ENCODE measurements at places on chromosomes 16 and 17.

GRCh38 chr17:72935984-72936383 is 156.5 kb downstream of the SLC39A11 start:
- DNase-seq, result no peak

DNA sequence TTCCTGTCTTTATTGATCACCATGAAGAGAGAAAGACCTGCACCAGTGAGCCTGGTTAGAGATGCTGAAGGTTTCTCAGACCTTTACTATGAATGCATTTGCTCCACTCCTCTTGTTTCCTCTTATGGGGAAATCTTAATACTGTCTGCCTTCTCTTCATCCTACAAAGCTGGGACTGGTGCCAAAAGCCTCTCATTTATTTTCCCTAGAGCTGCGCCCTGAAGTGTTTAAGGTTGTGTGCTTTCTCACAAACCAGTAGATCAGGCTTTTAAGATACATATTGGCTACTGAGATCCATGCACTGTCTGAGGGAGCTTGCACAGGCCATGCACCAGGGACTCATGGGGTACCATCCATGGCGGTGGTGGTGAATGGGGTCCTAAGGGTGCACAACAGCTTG is 286.1 kb upstream of the PMFBP1 start:
- DNase-seq, result no peak

DNA sequence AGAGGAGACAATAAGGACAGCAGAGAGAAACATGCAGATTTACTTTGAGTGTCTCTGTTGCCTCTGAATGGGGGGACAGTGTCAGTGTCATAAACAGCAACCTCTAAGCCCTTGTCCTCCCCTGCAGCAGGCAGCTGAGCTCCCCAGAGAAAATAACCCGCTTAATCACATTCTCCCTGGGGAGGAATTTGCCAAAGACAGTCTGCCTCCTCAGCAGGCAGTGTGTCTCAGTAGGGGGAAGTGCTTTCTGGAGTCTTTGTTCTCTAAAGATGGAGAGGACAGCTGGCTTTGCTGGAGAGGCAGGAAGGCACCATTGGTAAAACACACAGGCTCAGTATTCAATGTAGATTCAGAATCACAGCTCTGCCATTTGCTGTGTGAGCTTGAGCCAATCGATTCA is 16.1 kb downstream of the TEKT5 start:
- DNase-seq, result no peak

- DNase-seq, result no peak
Measured at GRCh38 chr17:57730026-57730701, 14.9 kb downstream of the CCDC182 start.

DNA sequence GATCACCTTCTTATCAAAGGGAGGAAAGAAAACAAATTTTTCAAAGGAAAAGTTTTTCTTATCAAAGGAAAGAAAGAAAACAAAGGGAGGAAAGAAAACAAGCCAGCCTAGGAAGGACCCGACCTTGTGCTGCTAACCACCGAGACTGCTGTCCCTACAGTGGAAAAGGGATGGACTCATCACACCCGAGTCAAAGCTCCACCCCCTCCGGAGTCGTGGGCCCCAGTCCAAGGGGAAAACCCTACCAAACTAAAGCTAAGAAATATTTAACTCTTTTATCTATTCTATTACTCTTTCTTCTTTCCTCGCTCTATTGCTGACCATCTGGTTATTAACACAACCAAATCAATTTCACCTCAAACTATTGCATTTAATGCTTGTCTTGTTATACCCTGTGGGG is 6.1 kb upstream of the ENDOV start:
- peak; percentile 36 for DNase-seq

GRCh38 chr16:9415545-9415944 is 324.1 kb downstream of the HAPSTR1 start:
- DNase-seq, result no peak

Data from activated naive CD8-positive, alpha-beta T cell treated with anti-CD3 and anti-CD28 coated beads, Interleukin-2, amount 50 U/mL, for 24 hours (primary cell).